ENCODE measurements at places on chromosomes 3 and 15.

DNA sequence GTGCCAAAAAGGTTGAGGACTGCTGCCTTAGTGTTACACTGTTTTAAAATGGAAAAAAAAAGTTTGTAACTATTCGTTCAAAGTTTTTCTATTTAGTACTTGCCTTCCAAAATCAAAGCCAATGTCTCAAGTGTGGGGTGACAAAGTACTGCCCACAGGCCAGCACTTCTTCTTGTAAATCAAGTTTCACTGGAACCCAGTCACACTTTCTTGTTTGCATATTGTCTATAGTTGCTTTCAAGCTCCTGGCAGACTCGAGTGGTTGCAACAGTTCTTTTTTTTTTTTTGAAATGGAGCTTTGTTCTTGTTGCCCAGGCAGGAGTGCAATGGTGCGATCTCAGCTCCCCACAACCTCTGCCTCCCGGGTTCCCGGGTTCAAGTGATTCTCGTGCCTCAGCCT lies 75.3 kb upstream of the RPL35A start:
- DNase-seq = no peak

DNA sequence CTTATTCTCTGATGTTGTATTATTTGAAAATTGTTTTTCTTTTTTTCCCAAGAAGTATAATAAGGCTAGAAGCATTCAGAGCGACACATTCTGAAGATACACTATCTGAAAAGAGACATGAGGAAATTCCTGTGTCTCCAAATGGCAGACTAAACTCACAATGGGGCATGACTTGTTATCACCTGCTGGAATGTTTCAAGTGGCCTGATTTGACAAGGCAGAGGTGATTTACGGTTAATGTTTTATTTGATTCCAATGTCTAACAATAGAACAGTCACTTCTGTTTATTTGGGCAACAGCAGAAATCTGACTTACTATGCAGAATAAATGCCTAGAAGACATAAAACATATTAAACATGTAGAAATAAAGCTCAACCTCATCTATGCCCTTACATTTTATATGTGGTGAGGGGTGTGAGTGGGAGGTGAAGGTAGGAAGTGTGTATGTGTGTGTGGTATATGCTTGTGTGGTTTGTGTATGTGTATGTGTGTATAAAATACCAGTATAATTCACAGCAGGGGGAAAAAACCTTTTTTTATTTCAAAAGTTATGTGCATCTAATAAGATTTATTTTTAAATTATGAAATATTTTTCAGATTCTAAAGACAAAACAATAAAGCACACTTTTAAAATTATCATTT lies 1051.7 kb downstream of the ROBO2 start:
- no peak for DNase-seq

DNA sequence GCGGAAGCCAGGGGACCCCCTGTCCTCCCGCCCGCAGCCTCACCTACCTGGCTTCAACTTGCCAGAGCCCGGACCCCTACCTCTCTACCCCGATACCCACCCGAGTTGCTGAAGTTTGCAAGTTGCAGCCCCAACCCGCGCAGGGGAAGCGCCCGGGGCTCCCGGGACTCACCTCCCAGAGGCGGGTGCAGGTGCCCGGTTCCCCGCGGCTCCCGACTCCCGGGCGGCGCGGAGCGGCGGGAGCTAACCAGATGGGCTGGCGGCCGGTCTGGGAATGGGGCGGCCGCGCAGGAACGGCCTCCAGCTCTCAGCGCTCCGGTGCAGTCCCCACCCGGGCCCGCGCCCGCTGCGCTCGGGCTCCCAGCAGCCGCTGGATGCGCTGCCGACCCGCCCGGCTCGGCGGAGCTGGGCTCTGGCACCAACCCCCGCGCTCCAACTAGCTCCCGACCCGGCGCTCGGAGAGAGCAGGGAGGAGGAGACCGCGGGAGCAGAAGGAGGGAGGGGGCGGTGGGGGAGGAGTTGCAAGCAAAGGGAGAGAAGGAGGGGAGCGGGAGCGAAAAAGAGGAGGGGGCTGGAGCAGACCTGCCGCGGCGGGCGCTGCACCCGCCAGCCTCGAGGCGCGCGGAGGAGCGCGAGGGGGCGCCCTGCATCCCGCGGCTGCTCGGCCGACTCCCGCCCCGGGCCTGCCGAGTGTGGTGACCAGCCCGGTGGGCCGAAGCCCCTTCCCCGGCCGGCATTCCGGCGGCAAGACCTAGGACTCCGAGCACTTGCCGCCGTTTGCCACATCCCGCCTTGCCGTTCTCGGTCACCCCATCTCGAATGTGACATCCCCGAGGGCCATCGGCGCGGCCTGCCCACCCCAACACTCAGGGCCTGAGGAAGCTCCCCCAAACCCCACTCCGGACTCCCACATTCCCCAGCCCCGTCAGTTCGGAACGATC lies at the start of gene SEMA5B:
SEMA5B (minus strand) TSS at position 472 of the 941 bp plus-strand sequence. CDS start 66,500 bp downstream, outside the sequence.
- peak; percentile 14 for DNase-seq

- DNase-seq = no peak
Measured at GRCh38 chr3:117285737-117286136, 576.2 kb downstream of the TUSC7 start.

DNA sequence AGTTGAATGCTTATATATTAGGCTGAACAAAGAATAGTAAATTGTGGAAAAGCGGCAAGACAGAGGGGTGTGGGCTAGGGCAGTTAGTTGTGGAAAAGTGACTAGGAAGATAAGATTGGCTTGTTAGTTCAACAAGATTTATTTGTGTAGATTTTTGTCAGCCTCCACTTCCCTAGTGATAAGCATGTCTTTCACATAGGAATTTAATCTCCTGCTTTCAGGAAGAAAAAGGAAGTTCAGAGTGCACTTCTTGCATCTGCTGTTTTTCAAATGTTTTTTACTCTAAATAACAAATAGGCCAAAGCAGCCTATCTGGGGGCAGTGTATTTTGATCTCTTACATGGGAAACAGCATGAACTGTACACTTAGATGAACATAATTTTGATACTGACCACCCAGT lies 919.9 kb downstream of the NAALADL2 start:
- no peak for DNase-seq

GRCh38 chr15:78323693-78324092 lies 16.5 kb upstream of the CRABP1 start:
- DNase-seq = no peak

All from RPMI7951 (cell line).